G401 (cell line): ENCODE measurements at places on chromosomes 12 and 14.
A peak's percentile ranks its signal among the peaks of the same experiment; 100 is the strongest.

DNA sequence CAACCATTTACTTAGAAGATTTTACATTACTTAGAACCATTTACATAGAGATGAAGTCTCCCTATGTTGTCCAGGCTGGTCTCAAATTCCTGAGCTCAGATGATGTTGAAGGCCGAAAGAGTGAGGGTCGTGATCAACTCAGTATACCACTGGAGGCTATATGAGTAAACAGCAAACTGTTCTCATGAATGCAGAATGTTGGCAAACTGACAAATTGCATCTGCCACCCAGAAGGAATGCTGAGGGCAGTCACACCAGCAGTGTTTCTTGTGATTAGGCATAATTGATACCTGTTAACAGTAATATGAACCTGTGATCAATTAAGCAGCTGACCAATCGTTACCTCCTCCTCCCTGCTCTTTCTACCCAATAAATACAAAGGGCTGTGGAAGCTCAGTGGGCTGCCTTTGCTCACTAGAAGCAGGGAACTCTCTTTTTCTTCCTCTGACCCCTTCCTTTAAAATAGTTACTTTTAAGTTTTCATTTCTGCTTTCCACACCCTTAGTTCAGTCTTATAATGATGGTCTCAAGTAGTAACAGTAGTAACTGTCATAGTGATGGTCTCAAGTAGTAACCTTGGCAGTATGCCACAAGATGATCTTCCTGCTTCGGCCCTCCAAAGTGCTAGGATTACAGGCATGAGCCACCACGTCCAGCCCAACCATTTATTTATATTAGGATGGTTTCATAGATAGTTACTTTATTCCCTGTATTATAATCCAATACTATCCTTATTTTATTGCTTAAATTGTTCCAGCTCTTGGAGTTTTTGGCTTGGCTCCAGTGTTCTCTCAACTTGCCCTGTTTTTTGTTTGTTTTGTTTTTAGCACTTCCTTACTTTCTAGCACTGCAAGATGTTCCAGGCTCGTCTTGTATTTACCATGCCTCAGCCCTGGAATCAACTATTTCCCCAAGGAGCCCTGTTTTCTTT lies 25.8 kb downstream of the LIMA1 start:
- DNase-seq, result peak; percentile 57

GRCh38 chr12:12892681-12893141 lies 1.3 kb downstream of the GPRC5A start:
- DNase-seq, result no peak

GRCh38 chr12:7638760-7639555 lies 26.8 kb downstream of the APOBEC1 start:
- DNase-seq, result peak; percentile 88

DNA sequence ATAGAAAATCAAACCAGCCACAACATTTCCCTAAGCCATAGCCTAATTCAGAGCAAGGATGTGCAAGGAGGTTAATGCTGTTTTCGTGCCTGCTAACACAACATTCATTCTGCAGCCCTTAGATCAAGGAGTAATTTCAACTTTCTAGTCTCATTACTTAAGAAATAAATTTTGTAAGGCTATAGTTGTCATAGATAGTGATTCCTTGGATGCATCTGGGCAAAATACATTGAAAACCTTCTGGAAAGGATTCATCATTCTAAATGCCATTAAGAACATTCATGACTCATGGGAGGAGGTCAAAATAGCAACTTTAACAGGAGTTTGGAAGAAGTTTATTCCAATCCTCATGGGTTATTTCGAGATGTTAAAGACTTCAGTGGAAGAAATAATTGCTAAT lies 283.2 kb downstream of the RPAP3 start:
- no peak for DNase-seq

DNA sequence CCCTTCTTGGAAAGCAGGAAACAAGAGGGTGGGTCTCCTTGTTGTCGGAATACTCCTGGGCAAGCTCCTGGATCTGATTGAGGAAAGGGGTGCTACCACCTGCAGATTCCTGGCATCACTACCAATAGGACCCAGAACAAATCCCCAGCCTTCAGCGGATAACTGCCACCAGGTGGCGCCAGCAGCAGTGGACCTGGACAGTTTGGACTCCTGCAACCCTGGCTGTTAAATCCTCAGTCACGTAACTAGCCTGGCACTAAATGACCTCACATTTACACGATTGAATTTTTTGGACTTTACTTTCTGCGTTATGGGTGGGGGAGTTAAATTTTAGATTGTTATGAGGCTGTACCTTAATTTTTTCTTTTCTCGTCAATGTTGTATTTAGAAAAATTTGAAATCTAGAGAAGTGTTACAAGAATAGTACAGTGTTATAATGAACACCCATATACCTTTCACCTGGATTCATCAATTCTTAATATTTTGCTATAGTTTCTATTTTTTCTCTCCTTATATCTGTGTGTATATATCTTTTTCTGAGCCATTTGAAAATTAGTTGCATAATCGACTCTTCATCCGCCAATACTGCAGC lies 95.6 kb downstream of the GAS2L3 start:
- DNase-seq, result peak; percentile 29

DNA sequence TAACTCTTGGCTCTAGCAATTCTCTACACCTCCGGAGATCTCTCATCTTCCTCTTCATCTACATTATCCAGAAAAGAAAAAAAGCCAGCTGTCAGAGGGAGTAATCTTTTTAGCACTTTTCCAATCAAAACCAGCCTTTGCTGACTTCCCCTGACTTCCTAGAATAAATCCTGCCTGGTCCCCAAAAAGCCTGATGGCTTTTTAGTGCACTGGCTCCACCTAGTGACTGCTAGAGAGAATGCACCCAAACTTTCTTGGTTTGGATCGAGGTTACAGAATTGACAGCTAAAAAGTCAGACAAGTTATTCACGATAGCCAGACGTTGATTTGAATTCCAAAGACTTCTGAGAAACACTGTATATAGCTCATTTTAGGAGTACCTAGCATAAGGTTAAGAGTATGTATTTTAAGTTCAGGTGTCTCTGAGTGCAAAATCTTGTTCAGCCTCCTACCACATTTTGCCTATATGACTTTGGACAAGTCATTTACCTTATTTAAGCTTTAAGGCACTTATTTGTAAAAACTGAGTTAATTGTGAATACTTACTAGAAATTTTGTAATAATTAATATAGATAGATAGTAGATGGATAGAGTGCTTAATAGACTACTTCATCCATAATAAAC lies 185.7 kb upstream of the GRIN2B start:
- DNase-seq, result peak; percentile 69

DNA sequence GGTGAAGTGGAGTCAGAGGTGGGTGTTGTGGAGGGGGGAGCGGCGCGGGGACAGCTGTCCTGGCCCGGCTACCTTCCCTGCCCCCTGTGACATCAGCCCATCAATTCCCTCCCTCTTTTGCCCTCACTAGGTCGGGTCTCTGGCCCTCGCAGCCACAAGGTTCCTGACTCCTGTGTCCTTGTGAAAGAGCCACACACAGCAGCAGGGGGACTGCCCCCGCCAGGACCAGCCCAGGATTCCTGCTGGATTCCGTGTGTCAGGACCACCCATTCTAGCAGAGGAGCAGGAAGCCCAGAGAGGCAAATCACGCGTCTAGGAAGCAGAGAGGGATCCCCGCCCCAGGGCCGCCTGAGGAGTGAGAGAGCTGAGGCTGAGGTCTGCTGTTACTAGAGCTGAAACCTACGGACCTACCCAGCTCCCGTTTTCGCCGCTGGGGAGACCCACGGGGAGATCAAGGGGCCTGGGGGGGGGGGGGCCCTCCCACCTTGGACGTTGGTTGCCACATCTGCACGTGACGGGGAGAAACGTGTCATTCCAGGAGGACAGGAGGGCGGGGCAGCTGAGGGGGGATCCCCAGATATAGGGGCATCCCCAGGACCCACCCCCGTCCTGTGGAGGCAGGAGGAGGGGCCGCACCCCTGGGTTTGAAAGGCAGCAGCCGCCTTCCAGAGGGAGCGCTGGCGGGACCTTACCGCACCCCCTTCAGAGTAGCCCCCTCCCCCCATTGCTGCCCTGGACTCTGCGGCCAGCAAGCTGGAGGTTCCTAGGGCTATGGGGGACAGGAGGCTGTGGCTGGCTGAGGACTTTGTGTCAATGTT lies 12.5 kb upstream of the INF2 start:
- DNase-seq, result no peak

DNA sequence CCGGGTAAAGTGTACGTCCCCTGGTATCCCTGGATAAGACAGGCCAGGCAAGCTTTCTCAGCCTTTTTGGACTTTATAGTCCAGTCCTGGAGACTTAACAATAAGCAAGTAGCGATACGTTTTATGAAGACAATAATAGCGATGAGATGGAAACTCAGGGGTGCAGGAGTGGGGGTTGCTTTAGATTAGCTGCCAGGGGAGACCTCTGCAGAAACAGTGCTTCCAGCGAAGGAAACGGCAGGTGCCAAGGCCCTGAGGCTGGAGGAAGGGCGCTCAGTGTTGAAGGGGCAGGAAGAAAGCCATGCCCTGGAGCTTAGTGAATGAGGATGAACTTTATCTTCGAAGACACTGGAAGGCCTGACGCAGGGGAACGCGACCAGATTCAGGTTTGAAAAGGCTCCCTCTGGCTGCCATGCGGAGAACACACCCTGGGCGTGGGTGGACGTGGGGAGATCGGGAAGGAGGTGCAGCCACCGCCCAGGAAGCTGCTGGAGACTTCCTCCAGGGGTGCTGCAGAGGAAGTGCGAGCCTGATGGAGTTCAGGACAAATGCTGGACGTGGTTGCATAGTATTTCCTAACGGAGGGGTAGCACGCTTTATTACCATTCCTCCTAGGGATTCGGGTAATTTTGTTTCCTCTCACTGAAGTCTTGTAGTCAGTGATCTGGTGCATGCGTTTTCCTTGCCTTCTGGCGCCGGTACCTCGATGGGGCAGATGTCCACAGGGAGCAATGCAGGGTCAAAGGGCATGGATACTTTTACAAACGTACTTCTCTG lies 26.1 kb upstream of the UBC start:
- DNase-seq, result peak; percentile 87

DNA sequence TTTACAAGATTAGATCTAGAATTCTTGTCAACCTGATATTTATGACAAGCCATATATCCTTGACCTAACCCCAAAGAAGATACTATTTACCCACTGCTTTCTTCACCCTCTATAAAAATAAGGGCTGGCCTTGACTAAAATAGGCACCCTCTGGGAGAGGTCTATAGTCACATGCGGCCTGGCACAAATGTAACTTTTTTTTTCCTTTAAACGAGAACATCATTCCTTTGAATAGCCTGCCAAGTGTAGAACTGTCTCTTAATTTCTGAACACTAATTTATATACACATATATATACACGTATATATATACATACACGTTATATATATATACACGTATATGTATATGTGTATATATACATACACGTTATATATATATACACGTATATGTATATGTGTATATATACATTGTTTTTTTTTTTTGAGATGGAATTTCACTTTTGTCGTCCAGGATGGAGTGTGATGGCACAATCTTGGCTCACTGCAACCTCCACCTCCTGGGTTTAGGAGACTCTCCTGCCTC lies 18.6 kb downstream of the PPTC7 start:
- DNase-seq, result no peak

- DNase-seq, result no peak
Observed at GRCh38 chr12:49730050-49730449, 11.3 kb upstream of the TMBIM6 start.

GRCh38 chr12:64452559-64453329 lies 824 bp downstream of the TBK1 start:
- DNase-seq, result peak; percentile 43
